ENCODE measurements at places on chromosomes 16 and 17.
A peak's percentile ranks its signal among the peaks of the same experiment; 100 is the strongest.

DNA sequence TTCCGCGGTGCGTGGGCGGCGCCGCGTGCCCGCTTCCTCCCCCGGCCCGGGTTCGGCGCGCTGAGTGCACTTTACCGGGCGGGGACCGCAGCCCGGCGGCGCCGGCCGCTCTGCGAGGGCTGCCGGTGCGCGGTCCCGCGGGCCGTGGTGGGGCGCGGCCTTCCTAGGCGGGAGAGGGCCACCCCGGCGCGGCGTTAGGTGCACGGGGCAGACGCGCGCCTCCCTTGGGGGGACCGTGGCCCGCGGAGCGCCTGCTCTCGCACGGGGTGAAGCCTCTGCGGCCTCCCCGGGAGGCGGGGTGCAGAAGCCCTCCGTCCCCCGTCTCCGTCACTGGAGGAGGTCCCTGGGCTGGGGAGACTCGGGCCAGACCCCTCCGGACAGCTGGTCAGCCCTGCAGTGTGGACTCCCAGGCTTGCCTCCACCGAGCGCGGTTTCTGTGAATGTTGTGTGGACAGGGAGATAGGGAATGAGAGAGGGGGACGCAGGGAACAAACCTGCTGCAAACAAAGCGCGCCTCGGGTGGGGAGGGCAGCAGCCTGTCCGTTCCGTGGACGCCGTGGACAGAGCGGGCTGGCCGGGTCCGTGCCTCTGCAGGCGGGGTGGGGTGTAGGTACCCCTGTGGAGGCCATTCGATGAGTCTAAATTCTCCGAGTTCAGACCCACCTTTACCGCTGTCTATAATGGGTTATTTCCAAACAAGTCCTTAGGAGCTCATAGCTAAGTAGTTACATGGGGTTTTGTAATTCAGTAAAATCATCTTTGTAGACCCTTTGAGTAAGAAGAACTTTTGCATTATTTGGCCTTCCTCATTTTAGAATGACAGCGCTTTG, 721 bp downstream of the TBCD start:
- DNase-seq, result no peak

DNA sequence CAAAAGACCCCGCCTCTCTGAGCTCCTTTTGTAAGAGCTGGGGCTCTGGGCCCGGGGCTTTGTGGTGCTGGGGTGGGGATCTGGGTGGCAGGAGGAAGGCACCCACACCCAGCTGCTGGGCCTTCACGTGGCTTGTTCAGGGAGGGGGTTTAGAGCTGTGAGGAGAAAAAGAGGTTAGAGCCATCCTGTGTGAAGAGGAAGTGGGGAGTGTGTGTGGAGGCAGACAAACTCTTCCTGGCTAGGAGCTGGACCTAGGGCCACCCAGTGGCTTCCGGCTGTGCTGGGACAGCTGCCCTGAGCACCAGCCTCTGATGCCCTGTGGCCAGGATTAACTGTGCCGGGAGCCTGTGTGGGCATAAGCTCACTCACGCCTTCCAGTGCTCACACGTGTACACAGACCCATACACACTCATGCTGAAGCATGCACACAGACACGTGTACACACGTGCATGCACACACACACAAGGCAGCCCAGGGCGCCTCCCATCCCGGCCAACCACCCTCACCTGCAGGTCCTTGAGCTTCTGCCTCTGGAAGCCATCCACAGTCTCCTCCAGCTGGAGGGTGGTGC, 7.4 kb downstream of the CIBAR2 start:
- no peak for DNase-seq

DNA sequence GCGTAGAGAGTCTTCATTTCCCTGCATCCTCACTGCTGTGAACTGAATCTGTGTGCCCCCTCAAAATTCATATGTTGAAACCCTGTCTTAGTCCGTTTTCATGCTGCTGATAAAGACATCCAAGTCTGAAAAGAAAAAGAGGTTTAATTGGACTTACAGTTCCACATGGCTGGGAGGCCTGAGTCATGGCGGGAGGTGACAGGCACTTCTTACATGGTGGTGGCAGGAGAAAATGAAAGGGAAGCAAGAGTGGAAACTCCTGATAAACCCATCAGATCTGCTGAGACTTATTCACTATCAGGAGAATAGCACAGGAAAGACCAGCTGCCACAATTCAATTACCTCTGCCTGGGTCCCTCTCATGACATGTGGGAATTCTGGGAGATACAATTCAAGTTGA, 3.1 kb upstream of the CCDC42 start:
- no peak for DNase-seq

DNA sequence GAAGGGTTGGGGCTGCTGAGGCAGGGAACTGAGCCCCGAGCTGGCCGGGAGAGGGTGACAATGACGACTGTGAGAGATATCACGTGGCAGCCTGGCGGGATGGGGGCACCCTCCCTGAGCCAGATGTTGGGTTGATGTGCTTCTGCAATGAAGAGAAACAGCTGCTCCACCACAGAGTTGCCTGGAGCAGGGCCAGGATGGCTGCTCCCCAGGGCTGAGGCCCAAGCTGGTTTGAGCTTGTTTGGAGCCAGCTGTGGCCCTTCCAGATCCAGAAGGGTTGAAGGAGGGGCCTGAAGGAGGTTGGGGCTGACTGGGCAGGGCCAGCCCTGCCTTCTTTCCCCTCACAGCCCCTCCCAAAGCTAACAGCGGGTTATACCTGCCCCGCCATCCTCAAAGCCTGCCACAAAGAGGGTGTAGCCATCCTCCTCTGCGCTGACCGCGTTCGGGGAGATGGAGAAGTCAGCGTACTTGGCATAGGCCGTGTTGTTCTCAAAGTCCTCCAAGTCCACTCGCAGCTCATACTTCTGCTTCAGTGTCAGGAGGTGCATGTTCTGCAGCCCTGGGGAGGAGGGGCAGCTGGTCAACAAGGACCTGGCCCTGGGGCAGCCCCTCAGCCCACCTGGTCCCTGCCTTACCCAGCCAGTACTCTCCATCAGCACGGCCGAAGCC, 2.1 kb downstream of the MFAP4 start:
- peak; percentile 87 for DNase-seq

DNA sequence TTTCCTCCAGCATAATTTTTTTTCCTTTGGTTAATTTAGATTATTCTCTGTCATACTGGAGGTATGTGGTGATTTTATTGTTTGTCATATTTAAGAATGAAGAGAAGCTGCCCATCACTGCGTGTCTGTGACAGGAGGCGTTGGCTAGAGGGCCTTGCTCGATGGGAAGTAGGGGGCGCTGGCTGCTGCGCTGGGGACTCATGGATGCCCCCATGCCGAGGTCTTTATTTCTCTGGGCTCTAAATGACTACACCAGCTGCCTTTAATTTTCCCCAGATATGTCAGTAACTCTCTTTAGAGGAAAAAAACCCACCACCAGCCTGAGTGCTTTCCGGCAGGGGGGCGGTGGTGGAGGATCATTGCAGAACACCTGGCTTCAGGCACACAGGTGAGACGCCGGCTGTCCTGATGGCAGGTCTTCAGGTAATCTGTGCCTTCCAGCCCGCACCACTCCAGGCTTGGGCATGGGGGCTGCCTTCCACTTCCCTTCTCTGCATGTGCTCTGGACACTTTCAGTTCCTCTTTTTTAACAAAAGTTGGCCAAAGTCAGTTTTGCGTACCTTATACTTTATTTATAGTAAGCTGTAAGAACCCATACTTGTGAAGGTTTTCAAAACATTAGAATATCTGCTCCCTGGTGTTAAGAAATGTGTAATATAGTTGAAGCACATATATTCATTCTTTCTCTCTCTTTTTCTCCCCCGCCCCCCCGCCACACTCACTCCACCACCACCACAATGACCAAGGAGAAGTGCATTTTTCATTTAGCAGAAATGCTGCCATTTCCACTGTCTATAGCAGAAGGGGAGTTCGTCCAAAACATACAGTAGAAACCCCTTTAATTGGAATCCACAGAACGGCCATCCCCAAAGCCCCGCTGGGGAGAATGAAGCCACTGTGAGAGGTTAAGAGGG, 192.7 kb downstream of the RPTOR start:
- no peak for DNase-seq

DNA sequence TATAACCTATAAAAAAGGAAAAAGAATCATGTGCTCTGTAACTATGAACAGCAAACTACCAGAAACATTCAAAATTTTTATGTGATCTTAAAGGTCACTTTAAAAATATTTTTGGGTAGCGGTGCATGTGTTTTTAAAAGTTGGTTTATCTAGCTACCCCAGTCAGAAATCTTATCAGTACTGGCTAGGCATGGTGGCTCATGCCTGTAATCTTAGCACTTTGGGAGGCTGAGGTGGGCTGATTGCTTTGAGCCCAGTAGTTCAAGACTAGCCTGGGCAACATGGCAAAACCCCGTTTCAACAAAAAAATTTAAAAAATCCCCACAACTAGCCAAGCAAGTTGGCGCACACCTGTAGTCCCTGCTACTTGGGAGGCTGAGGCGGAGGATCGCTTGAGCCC, 3.7 kb downstream of the CAPNS2 start:
- DNase-seq, result no peak

DNA sequence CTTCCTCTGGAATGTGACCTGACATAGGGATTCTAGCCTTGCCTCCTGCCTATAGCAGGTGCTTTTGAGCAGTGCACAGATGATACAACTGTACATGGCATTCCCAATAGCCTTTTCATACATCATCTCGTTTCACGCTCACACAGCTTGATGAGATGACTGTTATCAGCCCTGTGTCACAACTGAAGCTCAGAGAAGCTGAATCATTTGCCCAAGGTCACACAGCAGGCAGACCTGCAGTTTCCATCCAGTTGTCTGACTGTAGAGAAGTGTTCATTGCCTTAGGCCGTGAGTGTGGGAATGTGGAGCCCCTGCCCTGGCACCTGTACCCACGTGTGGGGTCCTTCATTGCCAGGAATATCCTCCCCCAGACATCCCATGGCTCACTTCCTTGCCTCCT, 20.1 kb downstream of the WFDC1 start:
- DNase-seq, result no peak

GRCh38 chr16:68951991-68952877, 108.9 kb downstream of the TANGO6 start:
- DNase-seq, result no peak

GRCh38 chr16:19219836-19220235, 51.8 kb downstream of the SYT17 start:
- DNase-seq, result no peak

GRCh38 chr16:87936375-87937230, at the start of gene CA5A:
CA5A (minus strand) TSS chr16:87936529; CDS start chr16:87936450, 79 bp downstream.
- DNase-seq, result no peak

DNA sequence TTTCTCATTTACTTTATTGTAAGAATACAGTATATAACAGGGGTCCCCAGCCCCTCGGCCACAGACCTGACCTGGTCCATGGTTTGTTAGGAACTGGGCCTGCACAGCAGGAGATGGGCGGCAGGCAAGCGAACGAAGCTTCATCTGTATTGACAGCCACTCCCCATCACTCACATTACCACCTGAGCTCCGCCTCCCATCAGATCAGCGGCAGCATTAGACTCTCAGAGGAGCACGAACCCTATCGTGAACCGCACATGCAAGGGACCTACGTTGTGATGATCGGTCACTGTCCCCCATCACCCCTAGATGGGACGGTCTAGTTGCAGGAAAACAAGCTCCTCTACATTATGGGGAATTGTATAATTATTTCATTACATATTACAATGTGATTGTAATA, 410.6 kb downstream of the SLC39A11 start:
- DNase-seq, result no peak

- peak; percentile 10 for DNase-seq
These were observed 4.2 kb downstream of the SOCS1 start for GRCh38 chr16:11251525-11252481.

DNA sequence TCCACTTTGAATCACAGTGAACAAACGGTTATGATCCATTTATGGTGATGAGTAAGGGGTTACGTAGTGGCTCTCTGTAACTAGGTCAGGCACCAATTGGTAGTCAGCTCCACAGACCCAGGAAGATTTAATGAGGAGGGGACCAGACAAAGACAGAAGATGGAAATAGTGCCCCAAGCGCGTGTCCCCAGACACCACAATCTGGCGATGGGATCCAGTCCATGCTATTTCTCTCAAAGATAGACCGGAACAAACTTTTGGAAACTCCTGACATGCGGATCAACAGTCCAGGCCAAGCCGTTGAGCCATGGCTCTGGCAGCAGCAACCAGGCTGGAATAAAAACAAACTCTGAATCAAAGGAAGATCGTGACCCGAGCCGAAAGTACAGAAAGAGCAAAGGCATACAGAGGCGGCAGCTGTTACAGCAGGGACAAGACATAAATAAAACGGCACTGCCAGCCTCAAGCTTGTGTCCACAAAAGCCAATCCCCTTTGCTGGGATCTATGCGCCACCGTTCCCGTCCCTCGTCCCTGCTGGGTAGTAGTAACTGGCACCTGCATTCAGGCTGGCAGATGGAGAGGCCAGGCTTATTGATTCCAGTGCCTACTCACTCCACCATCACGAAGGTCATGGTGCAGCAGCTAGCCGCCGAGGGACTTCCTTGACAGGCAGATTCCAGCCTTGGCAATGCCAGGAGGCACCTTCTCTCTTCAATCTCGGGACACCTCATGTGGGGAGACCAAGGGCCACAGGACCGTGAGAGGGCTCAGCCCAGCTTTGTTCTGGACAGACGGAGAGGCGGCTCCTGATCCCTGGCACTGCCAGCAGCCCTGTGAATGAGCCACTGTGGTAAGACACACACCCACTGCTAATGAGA, 50.2 kb downstream of the CDH11 start:
- peak; percentile 67 for DNase-seq

- no peak for DNase-seq
These were observed 235.3 kb downstream of the SEC14L1 start for GRCh38 chr17:77375917-77376651.

DNA sequence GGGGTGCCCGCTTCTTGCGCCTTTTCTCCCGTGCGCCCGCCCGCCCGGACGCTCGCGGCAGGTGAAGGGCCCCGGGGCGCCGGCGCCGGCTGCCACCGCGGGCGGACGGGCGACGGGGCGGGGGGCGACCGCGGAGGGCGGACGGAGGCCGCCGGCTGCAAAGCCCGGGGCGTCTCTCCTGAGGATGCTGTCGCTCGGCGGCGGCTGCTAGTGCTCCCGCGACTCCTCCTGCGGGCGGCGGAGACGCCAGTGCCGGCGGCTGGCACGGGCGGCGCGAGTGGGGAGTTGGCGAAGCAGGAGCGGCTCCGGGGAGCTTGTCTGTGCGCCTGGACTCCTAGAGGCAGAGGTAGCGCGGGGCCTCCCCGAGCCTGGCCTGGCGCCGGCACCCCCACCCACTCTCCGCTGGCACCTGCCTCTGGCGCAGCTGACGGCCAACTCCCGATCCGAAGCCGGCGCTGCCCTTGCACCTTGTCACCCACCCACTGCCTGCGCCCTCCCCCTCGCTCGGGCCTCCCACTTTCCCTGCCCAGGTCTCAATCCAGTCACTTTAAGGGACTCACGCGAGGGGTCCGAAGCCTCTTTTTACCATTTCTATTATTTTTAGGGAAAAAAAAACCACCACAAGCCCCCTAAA, at the start of gene FAM20A:
FAM20A (minus strand) TSS at position 437 of the 634 bp plus-strand sequence. CDS start 701 bp downstream, outside the sequence.
- DNase-seq, result no peak

DNA sequence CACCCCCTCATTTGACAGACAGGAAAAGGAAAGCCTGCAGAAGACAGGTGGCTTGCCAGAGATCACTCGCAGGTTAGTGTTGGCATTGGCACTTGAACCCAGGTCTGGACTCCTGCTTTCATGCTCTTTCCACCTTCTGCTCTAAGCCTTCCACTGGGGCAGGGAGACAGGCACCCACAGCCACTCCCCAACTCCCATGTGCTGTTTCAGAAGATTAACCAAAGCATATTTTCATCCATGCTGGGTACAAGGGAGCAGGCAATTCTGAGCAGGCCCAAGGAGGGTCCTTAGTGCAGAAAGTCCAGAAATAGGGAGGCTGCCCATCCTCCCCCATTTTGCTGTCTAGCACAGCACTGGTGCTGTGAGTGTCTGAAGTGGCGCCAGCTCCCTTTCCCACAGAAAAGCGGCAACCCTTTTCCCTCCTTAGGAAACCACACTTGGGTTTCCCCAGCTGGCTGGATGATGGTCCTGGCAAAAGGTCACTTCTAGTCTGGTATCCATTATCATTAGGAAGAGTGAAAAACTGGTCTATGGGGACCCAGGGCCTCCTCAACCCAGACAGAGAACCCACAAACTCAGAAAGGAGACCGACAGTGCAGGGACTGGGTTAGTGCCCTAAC, 2.0 kb upstream of the CAVIN1 start:
- DNase-seq, result no peak

Data from nucleus accumbens (tissue), 56 donors.